ENCODE measurements at places on chromosomes 4 and X.

- no peak for DNase-seq
These were observed 14.0 kb downstream of the SLC6A8 start for GRCh38 chrX:153701706-153702105.

DNA sequence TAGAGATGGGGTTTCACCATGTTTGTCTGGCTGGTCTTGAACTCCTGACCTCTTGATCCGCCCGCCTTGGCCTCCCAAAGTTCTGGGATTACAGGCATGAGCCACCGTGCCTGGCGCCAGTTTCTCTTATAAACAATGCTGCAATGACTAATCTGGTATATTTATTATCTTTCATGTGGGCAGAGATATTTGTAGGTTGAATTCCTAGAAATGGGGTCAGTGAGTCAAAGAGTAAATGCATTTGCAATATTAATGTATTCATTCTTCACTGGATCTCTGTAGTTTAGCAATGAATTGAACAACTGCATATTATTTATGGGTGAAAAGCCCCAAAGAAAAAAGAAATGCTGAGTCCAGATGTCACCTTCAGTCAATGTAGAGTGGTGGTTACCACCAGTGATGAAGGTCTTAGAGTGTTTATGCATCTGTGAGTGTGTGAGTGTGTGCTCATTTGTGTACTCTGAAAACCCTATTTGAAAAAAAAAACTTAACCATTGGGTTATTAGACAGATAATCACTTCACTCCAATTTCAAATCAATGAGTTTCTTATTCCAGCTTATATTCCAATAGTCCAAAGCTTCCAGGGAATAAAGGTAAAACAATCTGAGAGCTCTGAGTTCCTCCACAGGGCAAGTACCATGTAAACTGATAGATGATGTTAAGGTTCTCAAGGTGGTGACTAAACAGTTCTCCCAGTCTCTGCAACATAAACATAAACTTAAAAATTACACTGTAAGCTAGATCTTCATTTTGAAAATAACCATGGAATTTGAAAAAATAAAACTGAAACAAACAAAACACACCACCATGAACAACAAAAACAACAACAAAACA lies 22.6 kb upstream of the CD38 start:
- no peak for DNase-seq

- no peak for DNase-seq
These were observed 543.5 kb downstream of the PDHA2 start for GRCh38 chr4:96383349-96383748.

GRCh38 chr4:3759236-3759635 lies 6.9 kb upstream of the ADRA2C start:
- DNase-seq: no peak

GRCh38 chr4:172919269-172919668 lies 249.3 kb upstream of the GALNT7 start:
- DNase-seq: no peak

- DNase-seq: no peak
These were observed 232.4 kb downstream of the MAML3 start for GRCh38 chr4:139921429-139922184.

GRCh38 chrX:107537815-107538214 lies 88.4 kb downstream of the FRMPD3 start:
- DNase-seq: peak; percentile 9

- no peak for DNase-seq
These were observed 47.0 kb downstream of the RBPJ start for GRCh38 chr4:26367811-26368210.

DNA sequence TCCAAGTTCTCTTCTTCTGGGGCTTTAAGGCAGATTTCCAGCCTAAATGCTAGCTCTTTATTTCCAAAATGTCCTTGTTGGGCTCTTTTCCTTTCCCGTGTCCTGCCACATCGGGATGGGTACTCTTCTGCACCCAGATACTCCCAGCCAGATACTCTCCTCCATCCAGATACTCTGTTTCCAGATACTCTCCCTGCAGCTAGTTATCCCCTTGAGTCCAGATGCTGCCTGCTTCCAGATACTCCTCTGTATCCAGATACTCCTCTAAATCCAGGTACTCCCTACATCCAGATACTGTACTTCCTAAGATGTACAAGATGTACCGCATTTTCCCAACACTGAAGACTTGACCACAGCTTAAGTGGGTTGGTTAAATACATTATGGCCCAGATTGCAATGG lies 10.5 kb upstream of the XG start:
- no peak for DNase-seq

DNA sequence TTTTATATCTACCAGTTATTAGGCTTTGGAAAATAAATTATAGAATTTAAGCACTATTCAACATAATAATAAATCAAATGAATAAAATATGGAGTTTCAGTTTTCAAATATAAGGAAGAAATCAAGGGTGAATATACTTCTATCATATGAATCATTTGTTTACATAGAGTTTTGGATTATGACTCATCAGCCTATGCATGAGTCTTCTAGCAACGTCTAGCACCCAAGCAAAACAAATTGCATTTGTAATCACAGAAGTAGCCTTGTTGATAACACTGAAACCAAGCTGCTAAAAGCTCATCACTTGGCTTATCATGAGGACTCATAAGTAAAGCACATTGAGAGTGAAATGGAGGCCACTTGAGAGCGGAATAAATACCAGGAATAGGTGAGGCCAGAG lies 434.6 kb downstream of the PCDH11X start:
- DNase-seq: no peak

DNA sequence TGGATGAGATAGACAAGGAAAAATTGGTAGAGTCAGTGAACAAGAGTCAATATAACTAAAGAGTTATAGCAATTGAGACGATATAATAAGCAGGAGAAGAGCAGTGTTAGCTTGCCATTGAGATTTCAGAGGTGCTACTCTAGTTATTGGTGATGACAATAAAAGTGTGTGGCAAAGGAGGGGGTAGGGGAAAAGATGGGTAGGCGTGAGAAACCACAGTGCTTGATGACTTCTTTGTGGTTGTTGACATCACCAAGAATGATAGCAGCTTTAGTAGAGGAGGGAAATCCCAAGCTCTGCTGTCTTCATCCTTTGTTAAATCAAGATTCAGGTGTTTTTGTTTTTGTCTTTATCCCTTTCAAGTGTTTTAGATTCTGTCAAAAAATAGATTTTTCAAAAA lies 179.9 kb upstream of the PPP3CA start:
- DNase-seq: peak; percentile 83

DNA sequence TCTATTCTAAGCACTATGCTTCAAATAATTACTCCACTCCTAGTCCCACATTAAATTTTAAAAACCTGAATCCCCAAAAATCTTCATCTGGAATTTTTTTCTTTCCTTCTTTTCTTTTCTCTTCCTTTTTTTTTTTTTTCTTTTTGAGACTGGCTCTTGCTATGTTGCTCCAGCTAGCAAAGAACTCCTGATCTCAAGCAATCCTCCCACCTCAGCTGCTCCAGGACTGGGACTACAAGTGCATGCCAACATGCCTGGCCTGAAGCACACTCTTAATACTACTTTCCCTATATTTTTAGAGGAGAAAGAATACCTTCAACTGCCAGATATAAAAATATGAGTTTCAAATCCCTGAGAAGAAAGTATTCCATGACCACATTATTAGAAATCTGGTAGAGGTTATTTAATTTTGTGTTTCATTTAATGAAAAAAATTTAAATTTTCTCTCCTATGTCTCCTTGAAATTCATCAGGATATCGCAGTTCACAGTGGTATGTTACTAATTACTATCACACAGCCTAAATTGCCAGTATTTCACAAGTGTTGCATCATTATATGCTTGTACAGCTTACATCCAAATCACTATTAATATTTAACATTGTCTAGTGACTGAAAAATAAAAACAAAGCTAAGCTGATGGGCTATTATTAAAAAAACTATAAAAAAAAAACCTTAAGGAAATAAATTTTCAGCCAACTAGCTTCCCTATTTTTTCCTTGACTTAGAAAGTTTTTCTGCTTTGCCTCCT lies 227.8 kb downstream of the NAF1 start:
- no peak for DNase-seq

- no peak for DNase-seq
These were observed 18.0 kb downstream of the GC start for GRCh38 chr4:71765821-71766383.

DNA sequence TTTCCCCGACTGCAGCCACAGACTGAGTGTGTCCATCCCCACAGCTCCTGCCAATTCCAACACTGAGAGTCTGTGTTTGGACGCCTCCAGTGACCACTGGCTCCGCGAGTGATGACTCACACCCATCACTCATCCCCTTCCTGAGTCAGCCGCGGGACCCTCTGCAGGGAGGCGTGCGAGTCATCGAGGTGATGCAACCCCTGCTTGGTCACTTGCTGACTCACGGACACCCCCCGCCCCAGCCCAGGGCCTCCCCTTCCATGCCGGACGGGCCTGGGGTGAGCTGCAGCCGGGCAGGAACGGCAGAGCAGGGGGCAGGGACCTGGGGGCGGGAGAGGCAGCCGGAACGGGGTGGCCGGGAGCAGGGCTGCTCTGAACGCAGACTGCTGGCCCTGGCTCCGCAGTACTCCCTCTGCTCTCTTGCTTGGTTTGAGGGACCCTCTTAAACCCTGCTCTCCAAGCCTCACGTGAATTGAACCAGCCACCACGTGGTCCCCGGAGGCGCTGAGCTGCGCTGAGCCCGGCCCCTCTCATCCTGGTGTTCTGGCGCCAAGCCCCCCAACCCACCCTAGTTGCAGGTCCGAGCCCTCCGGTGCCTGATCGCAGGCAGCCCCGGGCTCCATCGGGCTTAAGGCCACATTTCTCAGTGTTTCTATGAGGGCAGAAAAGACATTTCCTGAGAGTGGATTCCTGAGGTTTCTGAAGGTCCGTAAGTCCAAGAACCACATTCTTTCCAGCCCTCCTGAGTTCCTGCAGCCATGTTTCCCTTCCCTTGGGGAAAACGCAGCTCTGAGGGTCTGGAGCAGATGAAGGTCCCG lies 32.4 kb downstream of the FGFRL1 start:
- DNase-seq: no peak

GRCh38 chrX:130915302-130915701 lies 12.3 kb upstream of the ENOX2 start:
- no peak for DNase-seq

DNA sequence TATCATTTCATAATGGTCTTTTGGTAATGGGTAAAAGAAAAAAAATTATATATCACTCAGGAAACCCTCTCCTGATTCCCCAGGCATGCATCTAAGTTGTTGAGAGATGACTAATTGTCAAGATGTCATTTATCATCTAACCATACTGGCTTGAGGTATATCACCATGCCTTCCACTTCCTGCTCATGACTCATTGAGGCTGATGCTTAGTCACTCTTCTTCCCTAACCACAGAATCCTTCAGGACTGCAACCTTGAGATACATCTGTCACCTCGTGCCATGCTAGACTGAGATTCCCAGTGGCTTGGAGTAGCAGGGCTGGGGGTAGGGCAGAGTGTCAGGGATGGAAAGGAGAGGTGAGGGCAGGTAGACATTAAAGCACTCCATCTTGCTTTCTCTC lies 782.5 kb upstream of the INTU start:
- DNase-seq: no peak

- no peak for DNase-seq
These were observed 893 bp upstream of the GAB3 start for GRCh38 chrX:154751669-154752271.

DNA sequence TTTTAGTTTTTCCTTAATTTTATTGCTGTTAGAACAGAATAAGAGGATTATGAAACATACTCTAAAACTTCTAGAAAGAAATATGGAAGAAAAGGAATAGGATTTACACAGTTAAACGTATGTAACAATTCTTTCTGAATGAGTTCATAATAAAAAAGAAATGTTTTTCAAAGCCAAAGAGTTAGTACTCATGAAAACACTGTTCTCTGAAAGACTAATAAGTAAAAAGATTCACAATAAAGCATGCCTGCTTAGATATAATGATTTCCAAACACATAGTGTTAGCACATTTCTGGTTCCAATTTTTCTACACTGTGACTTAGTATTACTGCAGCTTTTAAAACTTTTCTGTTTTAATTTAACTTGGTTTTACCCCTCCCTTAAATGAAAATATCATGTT lies 49.8 kb upstream of the PRSS48 start:
- DNase-seq: no peak

DNA sequence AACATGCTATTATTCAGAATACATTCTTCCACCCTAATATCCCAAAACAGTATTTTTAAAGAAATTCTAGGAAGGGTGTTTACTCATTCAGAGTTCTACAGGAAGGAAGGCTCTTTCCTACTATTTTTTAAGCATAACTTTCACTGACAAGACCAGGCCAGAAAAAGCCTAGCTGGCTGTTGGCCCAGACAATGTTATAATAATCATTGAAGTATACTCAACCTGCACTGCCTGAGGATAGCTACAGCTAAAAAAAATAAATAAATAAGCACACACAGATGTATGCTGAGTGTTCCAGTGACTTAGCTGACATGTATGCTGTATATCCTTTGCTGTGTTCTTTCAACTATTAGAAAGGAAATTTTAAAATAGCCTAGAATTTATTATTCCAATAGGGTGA lies 145.8 kb upstream of the SPRY1 start:
- DNase-seq: no peak

- no peak for DNase-seq
These were observed 32.0 kb upstream of the FGF16 start for GRCh38 chrX:77415161-77415560.

DNA sequence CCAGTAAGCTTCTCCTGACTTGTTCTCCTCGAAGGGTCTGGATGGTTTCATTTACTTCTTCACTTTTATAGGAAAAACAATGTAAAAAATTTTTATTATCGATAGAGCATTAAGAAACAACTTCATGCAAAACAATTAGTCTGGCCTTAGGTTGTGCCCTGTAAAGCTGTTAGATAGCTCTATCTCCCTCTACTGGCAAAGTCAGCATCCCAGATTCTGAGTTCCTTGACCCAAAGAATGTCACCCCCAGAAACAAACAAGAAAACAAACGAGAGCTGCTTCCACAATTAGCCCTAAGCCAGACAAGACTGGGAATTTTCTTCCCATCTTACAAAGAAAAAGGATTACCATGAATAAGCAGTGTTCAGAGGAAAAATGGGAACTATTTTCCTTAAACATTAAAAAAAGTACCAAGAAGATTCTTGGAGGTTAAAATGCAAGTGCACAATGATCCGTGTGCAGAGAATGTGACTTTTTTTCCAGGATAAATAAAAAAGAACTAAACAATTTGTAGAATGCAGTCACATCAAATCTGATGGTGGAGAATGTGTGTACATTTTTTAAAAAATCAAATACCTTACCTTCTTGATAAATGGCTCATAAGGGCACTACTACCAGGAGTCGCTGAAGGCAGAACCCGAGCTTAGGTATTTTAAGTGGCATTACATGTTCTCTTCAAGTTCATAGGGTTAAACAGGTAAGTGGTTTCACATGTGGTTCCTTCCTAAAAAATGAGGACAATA lies 293.2 kb downstream of the FBXO8 start:
- DNase-seq: no peak

GRCh38 chr4:126396703-126397102 lies 1081.9 kb downstream of the FAT4 start:
- no peak for DNase-seq

GRCh38 chrX:119238557-119238956 lies 2.5 kb downstream of the PGRMC1 start:
- no peak for DNase-seq

DNA sequence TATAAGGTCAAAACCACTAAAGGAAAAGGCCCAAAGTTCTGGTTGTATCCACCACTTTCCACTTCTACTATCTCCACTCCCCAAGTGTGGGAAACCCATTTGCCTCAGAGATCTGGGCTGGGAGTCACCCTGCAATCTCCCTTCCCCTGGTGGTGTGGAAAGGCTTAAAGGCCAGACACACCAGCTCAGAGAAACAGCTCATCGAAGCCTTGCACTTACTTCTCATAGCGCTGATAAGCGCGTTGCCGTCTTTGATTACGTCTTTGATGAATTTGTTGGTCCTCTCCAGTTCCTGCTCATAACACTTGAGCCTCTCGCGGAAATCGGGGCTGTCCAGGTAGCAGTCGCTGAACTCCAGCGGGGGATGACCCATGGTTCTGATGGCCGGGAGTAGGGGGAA lies 647 bp downstream of the OPHN1 start:
- no peak for DNase-seq
